ENCODE measurements at places on chromosomes 3 and 15.

DNA sequence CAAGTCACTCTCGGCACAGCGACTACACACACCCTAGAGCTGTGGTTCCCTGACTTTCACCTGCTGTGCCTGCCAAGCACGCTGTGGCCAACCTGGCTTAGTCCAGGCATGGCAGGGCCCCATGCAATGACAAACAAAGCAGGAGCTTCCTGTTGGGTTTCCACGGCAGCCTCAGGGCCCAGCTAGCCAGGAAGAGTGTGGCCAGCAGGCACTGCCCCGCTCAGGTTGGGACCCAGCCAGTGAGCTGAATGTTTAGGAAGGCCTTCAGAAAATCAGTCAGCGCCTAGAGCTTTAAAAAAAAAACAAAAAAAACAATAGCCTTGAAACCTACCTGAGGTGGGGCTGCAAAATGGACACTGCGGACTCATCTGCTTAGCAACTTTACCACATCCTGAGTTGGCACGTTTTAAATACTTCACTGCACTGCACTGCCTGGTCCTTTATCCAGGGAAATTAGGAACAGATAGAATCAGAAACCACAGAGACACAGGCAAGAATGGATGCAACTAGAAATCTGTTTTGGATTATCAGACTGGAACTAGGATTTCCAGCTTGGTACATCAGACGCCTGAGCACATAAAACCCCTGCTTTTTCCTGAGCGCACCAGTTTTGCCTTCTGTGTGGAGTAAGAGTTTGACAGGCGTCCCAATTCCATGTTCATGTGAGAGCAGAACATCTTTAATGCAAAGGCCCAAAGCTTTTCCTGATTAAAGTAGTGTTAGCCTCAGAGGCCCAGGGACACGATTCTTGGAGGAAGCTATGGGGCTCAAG is 36.2 kb upstream of the LDHAL6B start:
- no peak for DNase-seq

GRCh38 chr3:194058189-194058571 is 77.8 kb upstream of the HES1 start:
- peak; percentile 77 for DNase-seq

- DNase-seq, result peak; percentile 50
These were observed 10.6 kb upstream of the STT3B start for GRCh38 chr3:31522152-31522551.

- no peak for DNase-seq
These were observed 83.6 kb upstream of the SMAD3 start for GRCh38 chr15:66981771-66982170.

DNA sequence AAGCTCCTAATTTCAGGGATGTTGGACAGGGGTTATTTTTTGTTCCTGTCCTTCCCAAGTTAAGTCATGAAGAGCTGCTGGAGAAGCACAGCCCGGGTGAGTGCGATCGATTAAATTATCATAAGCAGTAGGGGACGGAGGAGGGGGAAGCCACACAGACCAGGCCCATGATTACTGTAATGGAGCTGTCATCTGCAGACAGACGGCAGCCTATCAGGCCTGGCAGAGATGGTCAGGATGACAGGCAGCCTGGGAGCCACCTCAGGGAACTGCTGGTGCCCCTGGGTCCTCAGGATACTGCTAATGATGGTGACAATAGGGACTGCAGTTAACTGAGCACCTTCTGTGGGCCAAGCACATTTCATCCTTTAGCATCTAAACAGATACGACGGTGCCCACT is 147.7 kb downstream of the RAB11A start:
- DNase-seq, result no peak

DNA sequence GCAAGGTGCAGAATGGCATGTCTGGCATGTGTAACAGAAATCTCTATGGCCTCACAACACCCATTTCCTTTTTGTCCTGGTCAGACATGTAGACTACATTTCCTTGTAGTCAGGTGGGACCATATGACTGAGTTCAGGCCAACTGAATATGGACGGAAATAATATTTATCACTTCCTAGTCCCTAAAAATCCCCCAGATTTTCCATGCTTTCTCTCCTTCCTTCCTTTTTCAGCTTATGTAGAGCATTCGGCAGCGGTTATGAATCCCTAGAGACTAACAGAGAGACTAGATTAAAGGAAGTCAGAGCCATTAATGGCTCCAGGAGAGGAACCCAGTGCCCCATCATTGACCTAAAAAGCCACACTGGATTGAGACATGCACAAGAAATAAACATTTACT is 35.8 kb downstream of the SLC9A9 start:
- DNase-seq, result no peak

DNA sequence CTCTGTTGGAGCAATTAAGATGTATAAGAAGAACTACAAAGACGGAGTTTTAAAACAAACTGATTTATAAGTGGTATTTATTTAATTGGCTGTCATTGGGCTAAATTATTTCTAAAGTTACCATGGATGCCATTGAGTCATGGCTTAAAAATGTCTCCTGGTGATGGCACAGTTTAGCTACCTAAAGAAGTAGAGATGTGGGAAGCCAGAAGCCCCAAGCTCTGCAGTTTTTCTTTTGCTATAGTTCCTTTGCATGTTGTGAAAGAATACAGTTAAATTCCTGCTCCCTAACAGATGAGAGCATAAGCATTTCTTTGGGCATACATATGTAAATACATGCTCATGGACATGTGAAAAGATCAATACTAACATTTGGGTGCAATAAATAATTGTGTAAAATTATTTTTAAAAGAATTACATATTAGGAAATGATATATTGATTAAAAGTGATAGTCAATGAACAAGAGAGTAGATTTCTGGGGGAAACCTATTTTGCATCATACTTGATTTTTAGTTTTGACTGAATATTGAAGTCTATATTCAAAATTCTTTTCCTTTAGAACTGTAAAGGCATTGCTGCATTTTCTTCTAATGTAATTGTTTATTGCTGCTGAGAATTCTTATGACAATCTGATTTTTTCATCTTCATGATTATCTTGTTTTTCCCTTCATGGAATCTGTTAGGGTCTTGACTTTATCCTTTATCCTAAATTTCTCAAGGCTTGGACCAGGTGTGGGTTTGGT is 2.1 kb downstream of the OPA1 start:
- DNase-seq, result no peak

GRCh38 chr15:34603095-34603494 is 19.6 kb upstream of the GOLGA8B start:
- DNase-seq, result no peak

GRCh38 chr3:14478956-14479550 is 61.1 kb downstream of the GRIP2 start:
- DNase-seq, result no peak

DNA sequence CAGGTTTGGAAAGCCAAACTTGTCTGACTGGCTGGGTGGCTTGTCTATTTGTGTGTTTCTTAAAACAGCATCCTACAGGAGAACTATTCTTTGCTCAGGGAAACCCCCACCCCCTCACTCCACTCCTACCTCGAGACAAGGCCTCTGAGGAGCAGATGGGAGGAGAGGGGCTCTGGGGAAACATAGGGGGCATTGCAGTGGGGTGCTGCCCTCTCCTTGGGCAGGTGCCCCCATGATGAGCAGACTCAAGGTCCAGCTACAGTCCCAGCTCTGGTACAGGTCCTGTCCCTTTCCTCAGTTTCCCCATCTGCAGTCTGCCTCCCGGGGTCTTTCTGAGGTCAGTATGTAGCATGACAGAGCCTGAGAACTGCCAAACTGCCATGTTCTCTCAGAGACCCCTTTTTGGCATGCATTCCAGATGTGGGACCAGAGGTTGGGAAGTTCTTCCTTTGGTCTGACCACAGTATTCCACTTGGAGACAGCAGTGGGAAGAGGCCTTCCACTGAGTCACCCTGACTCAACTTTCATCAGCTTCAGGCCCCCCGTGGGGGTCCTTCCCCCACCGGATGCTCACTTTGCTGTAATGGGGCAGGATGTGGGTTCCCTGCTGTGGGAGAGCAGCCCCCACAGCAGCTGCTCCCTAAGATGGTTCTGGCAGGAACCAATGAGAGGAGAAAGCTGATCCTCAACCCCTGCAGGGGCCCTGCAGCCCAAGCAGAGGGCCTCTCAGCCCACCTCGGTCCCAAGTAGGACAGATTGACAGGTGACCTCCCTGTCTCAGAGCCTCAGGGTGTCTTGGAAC is 32.3 kb upstream of the CYP11A1 start:
- DNase-seq, result no peak

- DNase-seq, result no peak
These were observed 92.6 kb upstream of the VGLL4 start for GRCh38 chr3:11736136-11736833.

DNA sequence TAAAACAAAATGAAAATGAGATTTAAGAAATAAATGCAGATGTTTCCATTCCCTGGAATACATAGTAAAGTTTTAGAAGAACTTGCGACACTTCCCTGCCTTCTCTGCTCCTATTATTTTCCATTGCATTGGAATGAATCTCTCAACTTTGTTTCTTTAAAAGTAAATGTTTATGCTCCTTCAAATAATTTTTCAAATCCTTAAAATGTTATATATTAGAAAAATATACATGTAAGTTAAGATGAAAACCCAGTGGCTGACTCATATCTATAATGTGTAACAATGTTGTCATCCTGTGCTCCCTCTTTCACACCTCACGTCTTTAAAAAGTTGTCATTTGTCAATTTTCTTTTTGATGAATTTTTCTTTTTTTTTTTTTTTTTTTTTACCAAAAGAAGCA is 3.6 kb downstream of the RBMS3 start:
- no peak for DNase-seq

GRCh38 chr3:170806676-170807075 is 63.3 kb downstream of the RPL22L1 start:
- no peak for DNase-seq

DNA sequence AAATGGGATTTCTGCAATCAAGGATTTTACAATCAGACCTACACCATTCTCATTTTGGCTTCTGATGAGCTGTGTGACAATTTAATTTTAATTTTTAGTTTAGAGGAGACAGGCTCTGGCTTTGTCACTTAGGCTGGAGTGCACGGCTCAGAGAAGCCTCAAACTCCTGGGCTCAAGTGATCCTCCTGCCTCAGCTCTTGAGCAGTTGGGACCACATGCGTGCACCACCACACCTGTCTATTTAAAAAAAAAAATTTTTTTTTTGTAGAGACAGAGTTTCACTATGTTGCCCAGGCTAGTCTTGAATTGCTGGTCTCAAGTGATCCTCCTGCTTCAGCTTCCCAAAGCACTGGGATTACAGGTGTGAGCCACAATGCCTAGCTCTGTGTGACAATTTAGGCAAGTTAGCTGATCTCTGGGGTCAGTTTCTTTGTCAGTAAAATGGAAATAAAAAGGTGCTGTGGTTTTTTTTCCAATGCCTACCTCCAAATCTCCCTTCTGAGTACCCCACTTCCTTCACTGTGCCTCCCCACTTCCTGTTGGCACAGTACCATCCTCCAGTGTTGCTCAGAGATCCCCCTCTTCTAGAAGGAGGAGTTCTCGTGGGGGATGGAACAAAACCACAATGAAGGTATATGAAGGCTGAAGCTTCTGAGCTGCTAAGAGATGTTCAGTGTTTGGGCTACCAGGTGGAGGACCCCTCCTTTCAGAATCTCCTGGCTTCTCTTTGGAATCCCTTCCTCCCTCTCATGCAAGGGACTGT is 54.1 kb upstream of the GSK3B start:
- no peak for DNase-seq

GRCh38 chr3:122915300-122916055 is 112.1 kb downstream of the SEMA5B start:
- no peak for DNase-seq

GRCh38 chr3:97713634-97714033 is 50.9 kb upstream of the ARL6 start:
- no peak for DNase-seq

GRCh38 chr3:127747751-127748521 is 74.4 kb downstream of the MGLL start:
- DNase-seq, result no peak

All from GM13976 (cell line).